ENCODE measurements at places on chromosomes 1 and 21.

DNA sequence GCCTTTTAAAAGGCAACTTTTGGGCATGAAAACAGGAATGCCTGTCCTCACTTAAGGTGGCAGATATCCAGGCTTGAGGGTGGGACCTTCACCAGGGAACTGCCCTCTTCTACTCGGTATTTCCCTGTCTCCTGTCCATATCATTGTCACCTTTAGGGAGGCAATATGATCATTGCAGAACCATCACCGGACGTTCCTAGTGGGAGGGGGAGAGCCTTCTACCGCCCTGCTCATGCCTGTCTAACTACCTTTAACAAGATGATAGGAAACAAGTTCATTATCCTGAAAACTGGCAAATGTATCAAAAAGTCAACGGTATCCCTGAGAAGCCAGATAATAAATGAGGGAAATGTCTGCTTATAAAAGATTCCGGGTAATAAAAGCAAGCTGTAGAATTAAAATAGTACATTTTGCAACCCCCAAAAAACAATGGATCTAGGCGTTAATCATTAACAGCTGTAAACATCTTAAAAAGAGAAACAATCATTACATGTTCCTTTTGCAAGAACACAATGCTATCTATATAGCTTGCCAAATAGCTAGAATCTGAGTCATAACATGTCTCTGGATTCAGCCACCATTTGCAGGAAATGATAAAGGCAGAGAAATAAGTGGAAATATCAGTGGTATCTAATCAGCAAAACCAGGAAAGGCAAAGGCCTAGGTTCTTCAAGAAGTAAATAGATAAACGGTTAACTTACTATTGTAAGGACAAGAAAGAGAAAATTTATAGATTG lies 852.9 kb upstream of the ADGRL4 start:
- peak; percentile 58 for DNase-seq

GRCh38 chr1:161510477-161510876 lies 5.2 kb downstream of the FCGR2A start:
- no peak for DNase-seq

DNA sequence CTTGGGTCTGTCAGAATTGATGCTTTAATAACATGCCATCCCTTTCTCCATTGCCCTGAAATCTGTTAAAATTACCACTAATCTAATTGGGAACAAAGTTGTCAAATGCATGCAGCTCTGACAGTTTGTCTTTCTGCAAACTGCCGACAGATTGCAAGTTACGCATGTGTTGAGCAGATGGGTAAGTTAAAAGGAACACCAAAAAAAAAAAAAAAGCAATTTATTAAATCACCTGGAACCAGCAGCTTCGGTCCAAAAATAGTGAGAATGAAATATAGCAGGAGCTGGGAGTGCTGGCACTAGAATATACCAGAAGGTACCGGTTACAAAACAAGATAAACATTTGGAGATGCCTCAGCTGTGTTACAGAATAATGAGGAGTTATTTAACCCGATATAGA lies 149.6 kb upstream of the C1orf87 start:
- DNase-seq = no peak

GRCh38 chr1:226717256-226717909 lies 21.7 kb downstream of the ITPKB start:
- DNase-seq = no peak

- peak; percentile 79 for DNase-seq
Observed at GRCh38 chr1:59414406-59415133, 117.7 kb downstream of the FGGY start.

- no peak for DNase-seq
Observed at GRCh38 chr1:119859647-119860046, 36.7 kb downstream of the ADAM30 start.

- no peak for DNase-seq
Observed at GRCh38 chr1:220019071-220019470, 27.2 kb downstream of the EPRS1 start.

GRCh38 chr1:184945678-184946412 lies 28.5 kb downstream of the NIBAN1 start:
- no peak for DNase-seq

DNA sequence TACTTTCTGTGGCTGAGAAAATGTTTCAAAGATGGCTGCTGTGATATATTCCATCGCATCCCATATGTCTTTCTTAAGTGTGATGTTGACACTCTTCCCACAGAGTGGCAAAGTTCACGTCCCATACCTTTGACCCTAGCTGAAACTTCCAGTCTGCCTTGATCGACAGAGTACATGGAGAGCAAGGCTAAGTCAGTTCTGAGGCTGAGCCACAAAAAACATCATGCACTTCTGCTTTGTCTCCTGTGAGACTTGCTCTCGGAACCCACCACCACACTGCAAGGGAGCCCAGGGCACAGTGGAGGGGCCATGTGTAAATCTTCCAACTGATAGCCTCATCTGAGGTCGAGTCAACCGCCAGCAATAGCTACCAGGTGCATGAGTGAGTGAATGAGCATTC lies 431.9 kb upstream of the RUNX1 start:
- DNase-seq = no peak

- no peak for DNase-seq
Observed at GRCh38 chr1:189596197-189596596, 881.5 kb downstream of the BRINP3 start.

- DNase-seq = no peak
Observed at GRCh38 chr1:210339500-210339899, 10.8 kb downstream of the HHAT start.

GRCh38 chr1:11158720-11159321 lies 30.3 kb upstream of the ANGPTL7 start:
- peak; percentile 89 for DNase-seq

DNA sequence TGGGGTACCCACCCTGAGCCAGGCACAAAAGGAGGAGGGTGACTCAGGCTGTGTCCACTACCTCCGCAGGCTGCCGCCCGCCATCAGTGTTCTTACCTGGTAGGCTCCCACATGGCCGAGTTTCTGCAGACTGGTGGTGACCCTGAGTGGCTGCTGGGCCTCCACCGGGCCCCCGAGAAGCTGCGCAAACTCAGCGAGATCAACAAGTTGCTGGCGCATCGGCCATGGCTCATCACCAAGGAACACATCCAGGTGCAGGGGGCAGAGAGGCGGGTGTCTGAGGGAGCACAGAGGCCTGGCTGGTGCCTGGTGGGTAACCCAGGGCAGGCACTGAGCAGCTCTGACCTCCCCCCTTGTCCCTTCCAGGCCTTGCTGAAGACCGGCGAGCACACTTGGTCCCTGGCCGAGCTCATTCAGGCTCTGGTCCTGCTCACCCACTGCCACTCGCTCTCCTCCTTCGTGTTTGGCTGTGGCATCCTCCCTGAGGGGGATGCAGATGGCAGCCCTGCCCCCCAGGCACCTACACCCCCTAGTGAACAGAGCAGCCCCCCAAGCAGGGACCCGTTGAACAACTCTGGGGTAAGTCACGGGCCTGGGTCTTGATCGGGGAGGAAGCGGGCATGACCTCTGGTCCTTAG lies 13.0 kb downstream of the SESN2 start:
- no peak for DNase-seq

DNA sequence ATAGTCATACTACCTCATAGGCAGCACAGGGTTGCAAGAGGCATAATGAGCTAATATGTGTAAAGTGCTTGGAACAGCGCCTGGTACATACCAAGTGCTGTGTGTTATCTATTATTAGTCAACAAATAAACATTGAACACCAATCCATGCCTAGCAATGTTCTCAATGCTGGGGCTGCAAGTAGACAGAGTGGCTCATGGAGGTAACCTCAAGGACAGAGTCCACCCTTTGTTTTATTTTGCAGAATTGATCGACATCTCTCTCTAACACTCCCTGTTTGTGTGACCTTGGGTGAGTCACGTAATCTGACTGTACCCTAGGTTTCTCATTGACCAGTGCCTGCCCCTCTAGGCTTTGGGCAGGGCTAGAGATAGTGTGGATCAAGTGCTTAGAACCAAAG lies 164.0 kb upstream of the KLHDC7A start:
- DNase-seq = no peak

DNA sequence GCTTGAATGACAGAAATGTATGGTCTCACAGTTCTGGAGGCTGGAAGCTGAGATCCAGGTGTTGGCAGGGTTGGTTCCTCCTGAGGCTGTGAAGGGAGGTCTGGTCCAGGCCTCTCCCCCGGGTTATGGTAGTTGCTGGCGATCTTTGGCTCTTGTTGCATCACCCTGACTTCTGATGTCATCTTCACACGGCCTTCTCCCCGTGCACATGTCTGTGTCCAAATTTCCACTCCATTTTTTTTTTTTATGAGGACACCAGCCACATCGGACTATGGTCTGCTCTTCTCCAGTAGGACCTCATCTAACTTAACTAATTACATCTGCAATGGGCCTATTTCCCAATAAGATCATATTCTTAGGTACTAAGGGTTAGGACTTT lies 232.2 kb downstream of the KCNJ6 start:
- DNase-seq = no peak

DNA sequence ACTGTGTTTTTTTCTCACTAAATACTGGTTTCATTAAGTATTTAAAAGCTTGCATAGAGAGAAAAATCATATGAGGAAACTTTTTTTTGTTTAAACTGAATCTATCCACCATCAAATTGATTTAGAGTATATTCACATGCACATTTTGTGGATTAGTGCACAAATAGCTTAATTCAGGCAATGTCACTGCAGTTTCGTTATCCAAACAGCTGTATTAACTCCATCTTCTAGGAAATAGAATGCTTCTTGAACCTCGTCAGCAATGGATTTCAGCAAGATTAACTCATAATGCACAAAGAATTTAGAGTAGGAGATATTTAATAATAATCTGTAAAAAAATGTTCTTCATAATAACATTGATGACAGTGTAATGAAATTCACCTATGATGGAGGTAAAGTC lies 37.5 kb downstream of the NEXN start:
- DNase-seq = no peak

GRCh38 chr1:8858888-8859706 lies 19.4 kb downstream of the ENO1 start:
- DNase-seq = no peak

DNA sequence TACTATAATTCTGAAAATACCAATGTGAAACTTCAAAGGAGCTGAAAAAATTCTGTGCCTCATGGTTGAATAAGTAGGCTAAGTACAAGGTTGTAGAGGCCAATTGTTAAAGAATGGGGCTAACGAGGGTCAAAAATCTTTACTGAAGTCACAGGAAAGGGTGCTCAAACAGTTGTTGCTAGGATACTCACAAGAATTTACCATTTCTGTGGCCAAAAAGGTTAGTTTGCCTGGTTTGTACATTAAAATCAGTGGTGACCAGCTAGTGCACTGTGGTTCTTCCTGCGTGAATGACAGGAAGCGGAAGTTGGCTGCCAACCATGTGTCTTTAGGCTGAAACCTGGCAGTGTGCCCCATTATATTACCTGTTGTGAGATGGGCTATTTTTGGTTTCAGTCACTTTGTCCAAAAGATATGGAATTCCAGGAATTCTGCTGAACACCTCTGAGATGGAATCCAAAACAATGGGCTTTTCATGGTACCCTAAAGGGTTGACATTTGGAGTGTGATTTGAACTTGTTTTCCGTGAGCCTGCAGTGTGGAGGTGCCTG lies 13.5 kb downstream of the MAP3K21 start:
- no peak for DNase-seq

DNA sequence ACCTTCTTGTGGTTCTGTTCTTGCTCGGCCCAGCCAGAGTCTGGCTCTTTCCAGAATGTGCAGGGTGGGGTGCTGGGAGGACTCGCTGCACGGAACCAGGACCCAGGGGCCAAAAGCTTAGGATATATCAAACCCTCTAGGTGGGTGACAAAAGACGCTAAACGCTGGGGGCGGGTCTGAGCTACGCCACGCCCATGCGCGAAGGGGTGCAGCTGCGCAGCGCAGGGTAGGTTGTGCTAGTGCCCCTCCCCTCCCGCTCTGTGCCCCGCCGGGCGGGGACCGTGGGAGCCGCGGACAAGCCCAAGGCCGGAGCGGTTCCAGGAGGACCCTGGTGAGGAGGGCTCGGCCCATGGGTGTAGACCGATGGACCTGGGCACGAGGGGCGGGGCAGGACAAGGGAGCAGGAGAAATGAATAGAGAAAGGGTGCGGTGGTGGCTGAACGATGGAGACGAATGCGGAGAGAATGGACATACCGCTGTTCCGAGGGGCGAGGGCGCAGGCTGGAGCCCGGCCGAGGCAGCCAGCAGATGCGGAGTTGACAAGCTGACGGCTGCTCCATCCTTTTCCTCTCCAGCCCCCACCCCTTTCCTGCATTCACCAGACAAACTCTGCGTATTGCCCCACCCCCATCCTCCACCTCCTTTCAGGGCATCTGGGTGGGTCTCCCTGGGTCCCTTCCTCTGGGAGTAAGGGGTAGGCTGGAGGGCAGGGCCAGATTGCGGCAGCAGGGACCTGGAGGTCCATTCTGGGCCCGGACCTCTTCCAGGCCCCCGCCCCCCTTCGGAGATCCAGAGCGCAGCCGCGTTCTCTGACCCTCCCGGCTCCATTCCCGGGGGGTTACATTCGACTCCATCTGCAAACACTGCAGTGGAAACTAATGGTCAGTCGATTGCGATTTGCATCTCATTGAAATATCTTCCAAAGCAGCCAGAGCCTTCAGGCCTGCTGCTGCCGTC lies at the start of gene RUSC1:
RUSC1 (plus strand) TSS at position 234 of the 957 bp plus-strand sequence. CDS start 880 bp downstream, outside the sequence.
- no peak for DNase-seq
